ENCODE measurements at places on chromosomes 13 and 19.

GRCh38 chr13:97464561-97464960 is 30.6 kb downstream of the RAP2A start:
- no peak for DNase-seq

- no peak for DNase-seq
Observed at GRCh38 chr19:41206456-41206855, 12.6 kb upstream of the AXL start.

DNA sequence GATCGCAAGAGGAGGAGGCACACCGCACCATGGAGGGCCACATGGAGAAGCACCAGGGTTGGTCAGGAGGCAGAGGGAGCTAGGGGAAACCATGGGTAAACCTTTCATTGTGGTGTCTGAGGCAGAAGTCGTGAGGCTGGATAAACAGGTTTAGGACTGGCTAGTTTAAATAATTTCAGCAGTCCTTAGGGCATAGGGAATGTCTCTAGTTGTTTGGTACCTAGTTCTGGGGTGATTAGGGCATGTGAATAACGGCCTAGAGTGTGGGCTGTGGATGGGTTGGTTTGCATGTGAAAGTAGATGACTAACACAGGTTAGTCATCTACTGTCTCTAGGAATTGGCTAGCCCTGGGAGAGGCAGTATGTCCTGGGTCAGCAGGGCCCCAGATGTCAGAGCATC is 102.3 kb downstream of the STOML3 start:
- no peak for DNase-seq

DNA sequence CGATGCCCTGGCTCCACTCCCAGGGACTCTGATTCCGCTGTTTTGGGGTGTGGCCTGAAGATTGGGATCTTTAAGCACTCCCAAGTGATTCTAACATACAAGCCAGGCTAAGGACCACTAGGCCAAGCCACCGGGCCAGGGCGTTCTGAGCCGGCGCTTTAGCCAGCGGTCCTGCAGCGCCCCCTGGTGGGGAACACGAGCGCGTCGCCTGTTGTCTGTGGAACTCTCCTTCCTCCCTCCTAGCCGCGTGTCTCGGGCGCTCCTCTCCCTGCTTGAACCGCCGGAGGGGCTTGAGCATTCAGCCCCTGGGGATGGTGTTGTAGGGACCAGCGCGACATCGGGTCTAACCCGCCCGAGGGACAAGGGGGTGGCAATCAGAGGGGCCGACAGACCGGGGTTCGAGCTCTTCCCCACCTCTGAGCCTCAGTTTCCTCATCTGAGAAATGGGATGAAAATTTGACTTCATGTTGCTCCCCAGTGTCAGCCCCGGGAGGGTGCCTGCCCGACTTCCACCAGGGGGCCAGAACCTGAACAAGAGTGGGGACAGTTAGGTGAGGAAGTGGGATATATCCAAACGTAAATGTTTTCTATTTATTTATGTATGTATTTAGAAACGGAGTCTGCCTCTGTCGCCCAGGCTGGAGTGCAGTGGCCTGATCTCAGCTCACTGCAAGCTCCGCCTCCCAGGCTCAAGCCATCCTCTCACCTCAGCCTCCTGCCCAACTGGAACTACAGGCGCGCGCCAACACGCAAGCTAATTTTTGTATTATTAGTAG is 18.0 kb upstream of the PNMA8B start:
- DNase-seq = peak; percentile 77

DNA sequence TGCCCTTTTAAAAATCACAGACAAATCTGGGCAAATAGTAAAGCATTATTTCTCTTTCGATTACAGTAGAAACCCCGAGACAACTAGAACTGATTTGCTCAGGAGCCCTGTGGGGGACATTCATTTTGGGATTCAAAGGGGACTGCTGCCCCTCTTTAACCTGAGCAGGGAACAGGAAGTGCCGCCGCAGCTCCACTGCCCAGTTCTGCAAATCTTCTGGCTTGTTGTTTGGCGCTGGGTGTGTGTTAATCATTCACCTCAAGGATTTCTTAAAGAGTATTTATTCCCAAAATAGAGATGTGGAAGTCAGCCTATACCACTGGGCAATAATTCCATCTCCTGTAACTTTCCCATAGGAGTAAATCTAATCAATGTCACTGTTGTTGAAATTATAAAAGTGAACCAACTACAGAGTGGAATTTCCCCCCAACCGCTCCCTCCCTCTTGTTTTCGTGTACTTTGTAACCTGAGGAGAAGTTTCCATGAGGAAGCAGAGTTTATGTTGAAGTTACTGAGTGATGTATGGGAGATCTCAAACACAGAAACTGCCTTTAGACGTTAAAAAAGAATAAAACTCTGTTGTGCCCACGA is 515.8 kb downstream of the KLF12 start:
- DNase-seq = no peak

DNA sequence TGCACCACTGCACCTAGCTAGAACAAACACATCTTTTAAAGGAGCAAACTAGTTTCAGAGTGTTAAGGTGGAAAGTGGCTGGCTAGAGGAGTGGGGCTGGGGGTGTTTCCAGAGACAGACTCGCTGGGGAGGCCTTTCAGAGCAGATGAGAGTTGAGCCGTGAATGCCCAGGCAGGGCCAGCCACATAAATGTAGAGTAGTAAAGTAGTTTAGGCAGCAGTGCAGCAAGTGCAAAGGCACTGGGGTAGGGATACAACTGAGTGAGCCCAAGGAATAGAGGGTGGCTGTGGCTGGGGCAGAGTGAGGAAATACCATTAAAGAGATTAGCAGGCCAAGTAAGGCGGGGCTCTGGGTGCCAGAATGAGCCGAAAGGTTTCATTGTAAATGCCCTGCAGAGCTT is 72.0 kb downstream of the ALOX5AP start:
- DNase-seq = no peak

DNA sequence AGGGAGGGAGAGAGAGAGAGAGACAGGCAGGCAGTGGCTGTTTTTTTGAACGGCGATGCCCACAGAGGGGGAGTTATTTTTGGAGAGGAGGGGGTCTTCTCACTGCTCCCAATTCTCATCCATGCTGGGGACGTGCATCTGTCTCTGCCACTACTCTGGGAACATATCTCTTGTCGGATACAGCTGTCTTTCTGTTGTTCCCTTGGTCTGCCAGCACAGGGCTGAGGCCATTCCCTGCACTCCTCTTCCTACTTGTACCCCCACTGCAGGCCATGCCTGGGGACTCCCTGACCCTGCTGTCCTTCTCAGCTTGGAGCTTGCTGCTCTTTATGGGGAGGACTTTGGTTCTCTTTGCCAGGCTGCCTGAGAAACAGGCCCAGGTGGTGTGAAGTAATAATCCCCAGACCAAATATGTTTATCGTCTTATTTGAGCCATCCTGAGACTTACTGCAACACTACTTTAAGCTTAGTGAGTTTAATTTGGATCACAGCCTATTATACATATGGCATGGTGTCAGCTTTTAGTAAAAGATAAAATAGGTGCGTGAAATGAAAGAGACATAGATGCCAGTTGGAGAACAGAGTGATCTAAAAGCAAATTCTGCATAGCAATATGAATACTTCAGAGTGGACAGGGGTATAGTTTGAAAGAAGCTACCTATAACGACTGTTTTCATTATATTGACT is 19.1 kb downstream of the LRCH1 start:
- no peak for DNase-seq

DNA sequence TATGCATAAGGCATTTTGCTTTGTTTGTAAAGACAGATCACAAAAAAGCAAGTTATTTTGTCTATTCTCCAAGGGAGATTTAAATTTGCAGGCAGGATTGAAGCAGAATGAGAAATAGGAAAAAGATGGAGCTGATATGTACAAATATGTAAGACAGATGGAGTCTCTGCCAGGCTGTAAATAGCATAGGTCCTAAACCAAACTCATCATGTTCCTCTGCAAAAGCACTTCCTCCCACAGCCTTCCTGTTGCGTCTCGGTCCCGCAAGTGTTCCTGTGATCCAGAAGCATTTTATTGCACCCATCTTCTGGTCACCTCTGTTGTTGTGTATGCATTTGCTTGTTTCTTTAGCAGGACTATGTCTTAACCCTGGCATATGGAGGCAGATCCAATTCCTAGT is 95.7 kb upstream of the CLDN10 start:
- no peak for DNase-seq

GRCh38 chr19:17431417-17431816 is 11.6 kb downstream of the MVB12A start:
- no peak for DNase-seq

DNA sequence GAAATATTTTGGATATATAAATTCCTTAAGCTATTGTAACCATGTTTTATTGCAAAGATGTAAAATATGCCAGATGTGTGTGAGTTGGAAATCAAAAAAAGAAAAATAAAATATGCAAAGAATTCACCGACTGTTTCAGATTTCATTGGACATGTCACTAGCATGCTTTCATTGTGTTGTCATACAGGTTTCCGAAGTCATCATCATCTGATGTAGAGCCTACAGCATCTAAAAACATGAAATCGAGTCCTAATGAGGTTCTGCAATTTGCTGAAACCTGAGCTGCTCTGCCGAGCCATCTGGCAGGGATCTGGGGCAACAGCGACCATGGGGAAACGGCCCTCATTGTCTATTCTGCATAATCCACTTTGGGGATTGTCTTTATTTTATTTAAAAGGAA is 196.1 kb upstream of the MAB21L1 start:
- no peak for DNase-seq

DNA sequence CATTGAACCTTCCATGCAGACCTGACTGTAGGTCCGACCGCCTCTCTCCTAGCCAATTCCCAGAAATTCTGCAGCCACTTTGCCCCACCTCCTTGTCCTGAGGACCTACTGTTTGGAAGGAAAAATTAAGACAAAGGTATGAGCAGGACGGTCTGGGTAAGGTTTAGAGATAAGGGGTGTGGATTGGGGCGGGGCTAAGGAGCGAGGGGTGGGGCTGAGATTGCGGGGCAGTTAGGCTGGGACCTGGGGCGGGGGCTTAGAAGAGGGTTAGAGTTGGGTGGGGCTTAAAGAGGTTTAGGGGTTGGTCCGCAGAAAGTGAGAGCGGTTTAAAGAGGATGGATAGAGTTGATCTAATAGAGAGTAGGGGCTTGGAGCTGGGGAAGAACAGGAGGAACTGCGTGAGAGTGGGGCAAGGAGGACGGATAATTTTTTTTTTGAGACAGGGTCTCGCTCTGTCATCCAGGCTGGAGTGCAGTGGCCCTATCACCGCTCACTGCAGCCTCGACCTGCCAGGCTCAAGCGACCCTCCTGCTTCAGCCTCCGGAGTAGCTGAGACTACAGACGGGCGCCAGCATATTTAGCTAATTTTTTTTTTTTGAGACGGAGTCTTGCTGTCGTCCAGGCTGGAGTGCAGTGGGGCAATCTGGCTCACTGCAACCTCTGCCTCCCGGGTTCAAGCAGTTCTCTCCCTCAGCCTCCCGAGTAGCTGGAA is 1.7 kb upstream of the ZNF865 start:
- no peak for DNase-seq

GRCh38 chr13:37481011-37481884 is 117.3 kb downstream of the POSTN start:
- DNase-seq = no peak

DNA sequence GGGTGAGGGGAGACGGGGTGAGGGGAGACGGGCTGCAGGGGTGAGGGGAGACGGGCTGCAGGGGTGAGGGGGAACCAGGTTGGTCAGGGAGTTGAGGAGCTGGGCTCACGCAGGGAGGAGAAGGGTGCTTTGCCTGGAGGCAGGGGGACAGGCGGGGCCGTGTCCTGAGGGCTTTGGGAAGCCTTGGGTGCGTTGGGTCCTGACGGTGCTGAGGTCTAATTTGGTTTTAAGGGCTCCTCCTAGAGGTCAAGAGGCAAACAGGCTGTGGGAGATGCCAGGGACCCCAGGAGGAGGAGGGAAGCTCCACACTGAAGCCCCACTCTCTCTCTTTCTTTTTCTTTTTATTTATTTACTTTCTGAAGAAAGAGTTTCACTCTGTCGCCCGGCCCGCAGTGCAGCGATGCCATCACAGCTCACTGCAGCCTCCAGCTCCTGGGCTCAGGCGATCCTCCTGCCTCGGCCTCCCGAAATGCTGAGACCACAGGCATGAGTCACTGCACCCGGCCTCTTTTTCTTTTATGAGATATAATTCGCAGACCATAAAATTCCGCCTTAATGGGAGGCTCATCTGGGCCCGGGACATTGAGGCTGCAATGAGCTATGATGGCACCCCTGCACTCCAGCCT is 9.3 kb upstream of the MISP start:
- no peak for DNase-seq

GRCh38 chr13:52411629-52412028 is 5.7 kb upstream of the THSD1 start:
- no peak for DNase-seq

DNA sequence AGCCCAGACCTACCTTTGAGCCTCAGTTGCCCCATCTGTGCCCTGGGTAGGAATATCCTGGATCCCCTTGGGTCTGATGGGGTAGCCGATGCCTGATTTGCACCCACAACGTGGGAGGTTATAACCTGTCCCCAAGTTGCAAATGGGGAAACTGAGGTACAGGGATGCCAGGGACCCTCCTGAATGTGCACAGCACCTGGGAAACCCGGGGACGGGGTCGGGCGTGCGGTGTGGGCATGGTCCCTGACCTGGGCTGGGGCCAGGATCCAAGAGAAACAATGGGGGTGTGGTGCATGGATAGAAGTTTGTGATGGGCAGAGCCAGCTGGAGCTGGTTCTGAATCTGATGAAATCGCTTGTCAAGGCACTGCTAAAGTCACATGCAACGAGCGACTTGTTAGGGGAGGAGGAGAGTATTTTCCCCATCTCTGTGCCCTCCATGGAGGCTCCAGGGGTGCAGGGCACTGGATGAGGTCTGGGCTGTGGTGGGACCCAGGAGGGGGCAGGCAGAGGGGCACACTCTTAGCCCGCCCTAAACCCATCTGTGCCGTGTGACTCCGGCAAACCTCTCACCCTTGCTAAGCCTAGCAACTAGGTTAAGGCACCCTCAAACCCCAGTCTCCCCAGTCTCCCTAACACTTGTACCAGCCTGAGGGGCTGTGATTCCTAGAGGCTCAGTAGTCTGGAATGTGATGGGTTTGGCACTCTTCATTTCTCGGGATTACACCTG is 749 bp downstream of the GDF15 start:
- DNase-seq = no peak

DNA sequence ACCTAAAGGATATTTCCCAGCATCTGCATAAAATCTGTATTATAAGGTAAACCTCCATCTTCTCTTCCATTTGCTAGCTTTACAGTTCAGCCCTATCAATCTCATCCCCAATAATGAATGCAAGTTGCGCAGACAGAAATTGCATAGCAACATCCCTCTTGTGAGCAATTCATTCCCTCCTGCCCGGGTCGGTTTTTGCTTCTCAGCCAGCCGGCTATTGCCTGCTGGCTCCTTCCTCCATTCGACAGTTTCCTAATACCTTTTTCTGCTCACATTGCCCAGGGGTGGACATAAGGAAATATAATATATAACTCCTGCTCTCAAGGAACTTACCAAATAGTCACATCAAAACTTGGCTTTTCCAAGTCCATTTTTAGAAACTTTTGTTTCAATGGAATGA is 125.2 kb downstream of the FGF9 start:
- DNase-seq = no peak

Data from activated gamma-delta T cell treated with anti-CD3 and anti-CD28 coated beads, Interleukin-2, amount 50 U/mL, for 16 hours (primary cell).